ENCODE measurements at places on chromosomes 7 and 10. TPM values are rescaled to one million over a fixed set of nuclear protein-coding genes. Genes with fewer than 3 reads are reported as not detected.

CCT6A gene
- 232 TPM for total RNA-seq

TAS2R3 gene
- 1.4 TPM for total RNA-seq

LEP gene
- total RNA-seq, result not detected

IFIT1 gene
- total RNA-seq, result 0.84 TPM

TAS2R4 gene
- total RNA-seq, result 1.3 TPM

WEE2 gene
- total RNA-seq, result 0.13 TPM

FAM131B gene
- total RNA-seq, result 1.1 TPM

AFAP1L2 gene
- total RNA-seq, result 1.1 TPM

GPR37 gene
- total RNA-seq, result not detected

ABCC2 gene
- 3.2 TPM for total RNA-seq

TRIM50 gene
- total RNA-seq, result not detected

CDC14C gene
- total RNA-seq, result not detected

TEX36 gene
- not detected for total RNA-seq

CHAT gene
- not detected for total RNA-seq

SPDYE1 gene
- not detected for total RNA-seq

TMEM229A gene
- total RNA-seq, result not detected

GOLGA7B gene
- 8.2 TPM for total RNA-seq

All from activated T-helper 17 cell treated with anti-CD3 and anti-CD28 coated beads, Interleukin-2, amount 50 U/mL, for 72 hours (primary cell).